ENCODE measurements at places on chromosomes 13 and 19.

GRCh38 chr13:50592412-50593155 is 250.9 kb downstream of the DLEU7 start:
- DNase-seq = no peak

DNA sequence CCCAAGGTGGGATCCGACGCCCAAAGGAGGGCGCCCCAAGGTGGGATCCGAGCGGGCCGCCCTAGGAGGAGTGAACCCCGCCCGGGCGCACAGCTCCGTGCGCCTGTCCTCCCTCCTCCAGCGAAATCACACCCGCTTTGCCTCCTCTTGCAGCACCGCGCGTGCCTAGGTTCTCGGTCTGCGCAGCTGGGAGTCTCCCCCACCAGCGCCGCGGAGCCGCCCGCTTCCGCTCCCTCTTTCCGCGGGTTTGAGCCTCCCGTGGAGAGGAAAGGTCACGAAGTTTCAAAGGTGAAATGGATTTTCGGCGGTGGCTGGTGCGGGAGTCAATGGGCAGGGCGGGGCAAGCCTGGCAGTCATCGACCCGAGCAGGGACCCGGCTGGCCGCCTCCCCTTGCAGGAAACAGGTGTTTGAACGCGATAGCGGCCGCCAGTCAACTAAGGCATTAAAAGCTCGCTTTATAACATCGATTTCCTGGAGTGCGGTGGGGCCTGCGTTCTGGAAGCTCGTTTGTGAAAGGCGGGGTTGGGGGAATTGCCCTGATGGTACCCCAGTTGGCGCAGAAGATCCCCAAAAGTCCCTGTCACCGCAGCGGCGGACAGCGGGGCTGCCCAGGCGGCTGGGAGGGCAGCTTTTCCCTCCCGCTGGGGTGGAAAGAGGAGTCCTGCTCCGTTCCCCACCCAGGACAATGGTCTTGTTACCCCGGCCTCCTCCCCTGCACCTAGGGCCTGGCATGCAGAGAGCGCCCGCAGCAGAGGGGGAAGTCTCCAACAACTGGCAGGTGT is 9.0 kb upstream of the SOX1 start:
- DNase-seq = no peak

- DNase-seq = no peak
These were observed 72.0 kb upstream of the GPR183 start for GRCh38 chr13:99378985-99379733.

DNA sequence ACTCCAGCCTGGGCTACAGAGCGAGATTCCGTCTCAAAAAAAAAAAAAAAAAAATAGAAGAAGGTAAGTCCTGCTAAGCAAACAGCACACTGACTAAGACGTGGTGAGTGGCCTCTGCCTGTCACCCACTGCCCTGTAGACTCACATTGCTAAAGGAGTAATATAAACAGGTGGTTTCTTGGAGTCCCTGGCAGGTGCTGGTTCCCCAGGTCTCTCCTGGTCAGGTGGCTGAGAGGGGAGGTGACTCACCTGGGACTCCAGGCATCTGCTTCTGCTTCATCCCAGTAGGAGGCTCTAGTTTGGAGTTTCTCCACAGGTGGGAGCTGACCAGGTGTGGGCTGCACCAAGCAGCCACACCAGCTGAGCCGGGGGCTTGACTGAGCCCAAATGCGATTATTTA is at the start of gene OR10H1:
OR10H1 (minus strand) TSS at position 359 of the 400 bp plus-strand sequence. CDS start 7,627 bp downstream, outside the sequence.
- DNase-seq = no peak

DNA sequence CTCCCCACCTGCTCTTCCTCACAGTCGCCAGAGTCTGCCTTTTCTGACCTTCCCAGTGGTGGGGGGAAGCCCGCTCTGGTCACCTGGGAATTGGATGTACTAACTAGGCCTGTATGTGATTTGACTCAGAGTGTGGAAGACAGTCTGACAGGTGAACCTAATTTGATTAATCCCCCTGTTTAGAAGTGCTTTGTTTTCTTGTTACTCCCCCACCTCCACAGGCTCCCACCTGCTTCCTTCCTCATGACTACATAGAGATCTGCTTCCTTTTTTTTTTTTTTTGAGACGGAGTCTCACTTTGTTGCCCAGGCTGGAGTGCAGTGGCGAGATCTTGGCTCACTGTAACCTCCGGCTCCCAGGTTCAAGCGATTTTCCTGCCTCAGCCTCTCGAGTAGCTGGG is 44.0 kb downstream of the COG3 start:
- no peak for DNase-seq

- no peak for DNase-seq
These were observed 108.7 kb downstream of the TEX29 start for GRCh38 chr13:111429064-111429558.

DNA sequence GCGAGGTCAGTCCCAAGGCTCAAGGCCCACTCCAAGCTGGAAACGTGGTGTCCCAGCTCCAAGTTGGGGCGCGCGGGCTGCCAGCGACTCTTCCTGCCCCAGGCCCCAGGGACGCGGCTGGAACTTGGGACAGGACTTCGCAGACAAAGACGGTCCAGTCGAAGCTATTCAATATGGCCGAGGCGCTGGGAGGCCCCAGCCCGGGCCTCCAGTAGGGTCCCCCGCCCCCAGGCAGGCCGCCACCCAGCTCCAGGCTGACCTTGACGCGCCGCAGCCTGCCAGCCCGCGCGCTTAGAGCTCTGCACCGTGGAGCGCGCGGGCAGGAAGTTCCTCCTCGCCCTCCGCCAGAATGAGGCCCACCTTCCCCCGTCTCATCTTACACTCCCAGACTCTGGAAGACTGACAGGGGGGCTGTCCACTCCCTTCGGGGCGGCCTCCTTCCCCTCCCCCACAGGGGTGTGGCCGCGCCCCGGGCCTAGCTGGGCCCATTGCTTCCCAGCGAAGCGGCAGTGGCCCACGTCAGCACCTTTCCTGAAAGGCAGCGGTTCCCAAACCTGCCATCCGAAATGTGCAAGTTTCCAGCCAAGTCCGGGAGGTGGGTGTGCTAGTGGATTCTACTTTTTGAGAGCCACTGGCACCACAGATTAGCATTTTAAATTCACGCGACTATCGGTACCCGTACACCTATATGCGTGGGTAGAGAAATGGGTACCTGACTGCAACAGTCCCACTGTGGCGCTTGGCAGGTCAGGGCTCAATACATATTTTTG is at the start of gene CCDC8:
CCDC8 (minus strand) TSS at position 303 of the 770 bp plus-strand sequence. CDS start 754 bp downstream, outside the sequence.
- DNase-seq = no peak

GRCh38 chr19:45439190-45439568 is 15.5 kb upstream of the ERCC1 start:
- DNase-seq = no peak

DNA sequence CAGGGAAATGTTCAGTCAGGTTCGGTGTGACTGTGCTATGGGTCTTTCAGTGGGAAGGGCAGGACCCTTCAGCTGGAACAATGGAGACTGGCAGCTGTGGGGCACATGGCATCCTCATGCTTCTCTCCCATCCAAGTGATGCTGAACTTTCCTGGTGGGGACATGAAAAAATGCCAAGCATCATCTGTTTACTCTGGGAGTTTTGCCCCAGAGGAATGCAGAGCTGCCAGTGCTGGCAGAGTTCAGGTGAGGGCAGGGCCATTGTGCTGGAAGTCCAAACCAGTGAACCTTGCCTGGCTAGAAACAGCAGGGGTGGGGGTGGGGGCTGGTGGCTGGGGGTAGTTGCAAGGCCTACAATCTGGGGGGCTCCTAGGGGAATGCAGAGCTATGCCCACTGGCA is 1320.6 kb downstream of the PCDH9 start:
- no peak for DNase-seq

DNA sequence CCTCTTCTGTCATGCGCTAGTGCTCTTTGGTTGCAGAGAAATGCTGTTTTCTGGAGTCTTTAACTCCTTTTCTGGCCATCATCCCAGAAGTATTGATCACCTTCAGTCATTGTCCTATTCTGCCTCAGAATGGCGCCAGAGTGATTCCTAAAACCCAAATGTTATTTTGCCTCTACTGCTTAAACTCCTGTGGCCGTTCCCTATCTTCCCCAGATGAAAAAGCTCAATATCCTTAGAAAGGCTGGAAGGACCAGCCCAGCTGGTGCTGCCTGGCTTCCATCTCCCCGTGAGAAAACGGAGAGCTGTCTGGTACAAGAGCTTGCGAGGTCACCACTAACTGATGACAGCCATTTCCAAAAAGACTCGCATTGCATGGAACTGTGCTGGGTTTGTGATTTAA is 179.1 kb downstream of the RBM26 start:
- no peak for DNase-seq

DNA sequence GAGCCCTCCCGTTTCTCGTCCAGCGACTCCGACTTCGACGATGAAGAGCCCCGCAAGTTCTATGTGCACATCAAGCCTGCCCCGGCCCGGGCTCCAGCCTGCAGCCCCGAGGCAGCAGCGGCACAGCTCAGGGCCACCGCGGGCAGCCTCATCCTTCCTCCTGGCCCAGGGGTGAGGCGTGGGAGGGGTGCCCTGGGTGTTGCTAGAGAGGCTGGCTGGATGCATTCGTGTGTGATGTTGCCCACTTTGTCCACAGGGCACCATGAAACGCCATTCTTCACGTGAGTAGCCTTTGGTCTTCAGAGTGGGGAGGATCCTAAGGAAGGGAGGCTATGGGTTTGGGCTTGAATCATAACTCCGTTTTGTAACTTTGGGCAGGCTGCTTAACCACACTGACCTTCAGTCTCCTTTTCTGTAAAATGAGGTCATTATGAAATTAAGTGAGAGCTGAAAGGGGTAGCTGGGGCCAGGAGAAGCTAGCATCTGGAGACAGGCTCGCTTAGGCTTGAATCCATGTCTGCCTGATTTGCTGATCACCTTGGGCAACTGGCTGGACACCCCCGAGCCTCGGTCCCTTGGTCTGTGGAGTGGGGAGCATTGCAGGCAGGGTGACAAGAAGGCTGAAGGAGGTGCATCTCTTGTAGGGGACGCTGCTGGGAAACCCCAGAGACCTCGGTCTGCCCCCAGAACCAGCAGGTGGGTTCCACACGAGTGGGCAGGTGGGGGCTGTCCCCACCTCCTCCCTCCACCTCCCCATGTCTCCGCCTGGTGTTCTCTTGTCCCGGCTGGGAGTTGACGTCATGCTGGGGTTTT is 18.7 kb upstream of the B3GNT3 start:
- no peak for DNase-seq

GRCh38 chr19:8321067-8321985 is at the start of the genes NDUFA7 and RPS28:
Gene NDUFA7 (minus strand): TSS chr19:8321375. CDS start chr19:8321358, 17 bp downstream.
Gene RPS28 (plus strand): TSS chr19:8321496. CDS start chr19:8321531, 35 bp downstream.
- peak; percentile 68 for DNase-seq

GRCh38 chr19:805166-805551 is 7.9 kb downstream of the PTBP1 start:
- DNase-seq = no peak

DNA sequence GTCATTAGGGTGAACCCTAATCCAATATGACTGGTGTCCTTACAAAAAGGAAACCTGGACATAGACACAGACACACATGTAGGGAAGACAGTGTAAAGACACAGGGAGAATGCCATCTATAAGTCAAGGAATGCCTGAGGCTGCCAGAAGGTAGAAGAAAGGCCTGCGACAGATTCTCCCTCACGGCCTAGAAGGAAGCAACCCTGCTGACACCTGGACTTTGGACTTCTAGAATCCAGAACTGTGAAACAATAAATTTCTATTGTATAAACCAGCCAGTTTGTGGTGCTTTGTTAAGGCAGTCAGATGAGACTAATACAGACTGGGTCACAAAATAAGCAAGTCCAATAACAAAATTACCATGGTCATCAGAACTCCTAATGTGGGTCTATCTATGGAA is 120.4 kb downstream of the ENOX1 start:
- no peak for DNase-seq

DNA sequence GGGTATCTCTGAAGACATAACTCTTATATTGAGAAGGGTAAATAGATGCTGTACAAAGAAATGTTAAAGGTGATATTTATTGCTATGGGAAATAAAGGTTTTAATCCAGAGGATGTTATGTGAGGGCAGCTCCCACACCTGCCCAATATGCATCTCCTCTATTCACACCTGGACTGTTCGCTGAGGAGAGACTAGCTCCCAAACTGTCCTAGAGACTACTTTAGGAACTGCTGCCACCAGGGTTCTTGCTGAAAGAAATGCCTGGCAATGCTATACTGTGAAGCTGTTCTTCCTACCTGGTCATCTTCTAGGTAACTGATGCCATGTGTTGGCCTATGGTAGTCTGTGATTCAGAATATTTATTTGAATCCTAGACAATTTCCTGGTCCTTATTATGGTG is 1421.5 kb upstream of the SPRY2 start:
- no peak for DNase-seq

DNA sequence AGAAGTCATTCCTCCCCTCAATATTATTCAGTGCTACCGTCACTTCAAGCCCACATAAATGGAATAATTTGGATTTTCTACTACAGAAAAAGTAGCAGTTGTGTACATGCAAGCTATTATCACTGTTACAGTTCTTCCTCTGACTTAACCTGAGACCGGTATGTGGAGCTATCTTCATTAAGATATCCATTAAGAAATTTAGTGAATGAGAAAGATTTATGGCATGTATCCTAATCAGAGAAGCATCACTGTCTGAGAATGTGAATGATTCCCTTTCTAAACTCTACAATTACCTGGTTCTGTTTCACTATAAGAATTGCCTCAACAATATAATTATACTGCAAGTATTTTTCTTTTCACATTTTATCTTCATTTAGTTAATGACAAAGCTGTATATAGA is 278.7 kb downstream of the KLF5 start:
- DNase-seq = no peak

DNA sequence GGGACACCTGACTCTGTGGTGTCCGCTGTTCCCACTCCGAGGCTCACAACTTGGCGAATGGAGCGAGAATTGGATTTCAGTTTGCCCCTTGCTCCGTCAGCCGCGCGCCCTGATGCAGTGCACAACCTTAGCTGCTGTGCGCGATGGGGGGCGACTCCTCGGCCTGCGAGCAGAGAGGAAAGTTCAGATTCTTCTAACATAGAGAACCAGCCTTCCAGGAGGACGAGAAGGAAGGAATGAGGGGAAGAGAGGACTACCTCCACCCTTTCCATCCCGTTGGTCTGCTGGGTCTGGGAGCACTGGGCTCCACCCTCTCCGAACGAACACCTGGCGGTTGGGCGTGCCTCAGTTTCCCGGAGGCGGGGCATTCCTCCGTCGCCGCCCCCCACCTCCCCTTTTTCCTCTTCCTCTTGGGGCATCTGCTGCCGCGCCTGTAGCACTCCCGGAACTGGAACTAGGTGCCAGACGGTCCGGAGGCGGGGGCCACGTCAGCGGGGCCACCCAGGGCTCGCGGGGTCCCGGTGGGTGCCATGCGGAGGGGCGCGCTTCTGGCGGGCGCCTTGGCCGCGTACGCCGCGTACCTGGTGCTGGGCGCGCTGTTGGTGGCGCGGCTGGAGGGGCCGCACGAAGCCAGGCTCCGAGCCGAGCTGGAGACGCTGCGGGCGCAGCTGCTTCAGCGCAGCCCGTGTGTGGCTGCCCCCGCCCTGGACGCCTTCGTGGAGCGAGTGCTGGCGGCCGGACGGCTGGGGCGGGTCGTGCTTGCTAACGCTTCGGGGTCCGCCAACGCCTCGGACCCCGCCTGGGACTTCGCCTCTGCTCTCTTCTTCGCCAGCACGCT is at the start of gene KCNK6:
KCNK6 (plus strand) TSS at position 425 of the 838 bp plus-strand sequence; CDS start at position 531, 106 bp downstream.
- no peak for DNase-seq

GRCh38 chr13:114298866-114299265 is 15.4 kb upstream of the CHAMP1 start:
- DNase-seq = no peak

All from NCI-H187 (cell line).